Skin of body (tissue), 3 donors: ENCODE measurements at places on chromosomes 1 and 21.
A peak's percentile ranks its signal among the peaks of the same experiment; 100 is the strongest.

DNA sequence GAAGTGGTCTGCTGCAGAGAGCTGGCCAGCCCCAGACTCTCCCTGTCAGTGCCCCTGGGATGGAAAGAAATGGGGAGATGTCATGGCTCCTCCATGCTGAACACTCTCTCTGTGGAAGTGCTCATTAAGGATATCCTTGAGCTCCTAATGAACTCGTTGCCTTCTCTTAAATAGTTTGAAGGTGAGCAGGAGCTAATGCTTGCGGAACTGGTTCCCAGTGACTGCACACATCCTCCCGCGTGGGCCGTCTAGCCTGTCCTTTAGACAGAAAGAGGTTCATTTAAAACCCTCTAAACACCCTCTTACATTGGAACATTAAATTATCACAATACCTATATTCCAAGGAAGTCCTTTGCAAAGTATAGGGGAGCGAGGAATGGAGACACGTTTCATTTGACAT lies 5.9 kb upstream of the WDR64 start:
- DNase-seq, result no peak

GRCh38 chr1:168180148-168180524 lies 1.4 kb downstream of the TIPRL start:
- no peak for DNase-seq

DNA sequence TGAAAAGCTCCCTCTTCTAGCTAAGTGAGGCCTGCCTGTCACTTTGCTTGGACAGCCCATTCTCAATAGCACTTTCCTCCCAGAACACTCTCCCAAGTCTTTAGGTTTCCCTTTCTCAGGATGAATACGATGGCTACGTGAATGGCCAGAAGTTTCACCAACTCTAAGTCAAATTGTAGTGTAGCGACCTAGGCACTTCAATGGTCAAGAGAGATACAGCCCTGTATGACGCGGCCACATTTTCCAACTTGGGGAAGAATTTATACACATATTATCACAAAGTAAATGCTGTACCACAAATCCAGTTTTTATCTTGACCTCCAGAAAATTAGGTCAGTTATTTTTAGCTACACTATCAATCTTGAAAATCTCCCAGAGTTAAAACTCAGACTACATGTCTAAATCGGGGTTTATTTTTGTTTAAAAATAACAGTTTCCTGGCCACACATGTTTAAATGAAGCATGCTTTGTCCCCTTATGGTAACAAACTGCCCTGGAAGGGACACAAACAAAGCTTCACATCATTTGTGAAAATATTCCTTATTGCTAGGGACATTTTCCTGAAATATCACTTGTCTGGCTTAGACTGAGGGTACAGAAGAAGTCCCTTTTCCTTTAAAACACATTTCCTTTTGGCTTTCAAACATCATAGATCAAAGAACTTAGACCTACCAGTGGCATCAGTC lies 192.6 kb downstream of the GABPA start:
- DNase-seq, result no peak

DNA sequence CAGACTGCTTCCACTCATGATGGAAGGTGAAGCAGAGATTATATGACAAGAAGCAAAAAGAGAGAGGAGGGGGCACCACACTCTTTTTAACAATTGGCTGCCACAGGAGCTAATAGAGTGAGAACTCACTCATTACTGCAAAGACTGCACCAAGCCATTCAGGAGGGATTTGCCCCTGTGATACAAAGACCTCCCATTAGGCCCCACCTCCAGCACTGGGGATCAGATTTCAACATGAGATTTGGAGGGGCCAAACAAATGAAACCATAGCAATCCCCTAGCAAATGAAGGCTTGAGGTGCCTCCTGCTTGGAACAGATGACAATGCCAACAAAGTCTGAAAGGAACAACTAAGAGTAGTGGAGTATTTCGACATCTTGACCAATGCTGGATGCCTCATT lies 122.5 kb upstream of the COA6 start:
- DNase-seq, result no peak

- DNase-seq, result no peak
These were observed 95.9 kb downstream of the RASAL2 start for GRCh38 chr1:178189814-178190213.

- no peak for DNase-seq
These were observed 42.8 kb downstream of the GFI1 start for GRCh38 chr1:92443893-92444292.

GRCh38 chr1:192512426-192513162 lies 63.0 kb upstream of the RGS1 start:
- no peak for DNase-seq

GRCh38 chr1:30753660-30754123 lies 3.9 kb downstream of the LAPTM5 start:
- DNase-seq, result no peak

DNA sequence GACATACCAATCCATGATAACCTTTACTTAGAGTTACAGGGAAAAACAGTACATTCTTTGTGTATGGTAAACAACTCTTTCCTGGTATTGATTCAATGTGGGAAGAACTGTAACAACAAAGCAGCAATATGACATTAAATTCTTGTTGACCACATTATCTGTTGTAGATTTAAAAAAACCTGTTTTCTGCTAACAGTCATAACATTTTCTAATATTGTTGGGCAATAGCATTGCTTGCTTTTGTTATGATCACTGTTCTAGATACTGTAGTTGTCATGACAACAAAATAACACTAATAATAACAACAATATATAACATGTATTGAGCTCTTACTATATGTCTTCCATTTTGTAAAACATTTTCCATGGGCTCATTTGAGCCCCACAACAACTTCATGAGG lies 54.2 kb downstream of the PDE4B start:
- DNase-seq, result no peak

GRCh38 chr1:104266612-104267011 lies 516.9 kb downstream of the AMY1C start:
- DNase-seq, result no peak

DNA sequence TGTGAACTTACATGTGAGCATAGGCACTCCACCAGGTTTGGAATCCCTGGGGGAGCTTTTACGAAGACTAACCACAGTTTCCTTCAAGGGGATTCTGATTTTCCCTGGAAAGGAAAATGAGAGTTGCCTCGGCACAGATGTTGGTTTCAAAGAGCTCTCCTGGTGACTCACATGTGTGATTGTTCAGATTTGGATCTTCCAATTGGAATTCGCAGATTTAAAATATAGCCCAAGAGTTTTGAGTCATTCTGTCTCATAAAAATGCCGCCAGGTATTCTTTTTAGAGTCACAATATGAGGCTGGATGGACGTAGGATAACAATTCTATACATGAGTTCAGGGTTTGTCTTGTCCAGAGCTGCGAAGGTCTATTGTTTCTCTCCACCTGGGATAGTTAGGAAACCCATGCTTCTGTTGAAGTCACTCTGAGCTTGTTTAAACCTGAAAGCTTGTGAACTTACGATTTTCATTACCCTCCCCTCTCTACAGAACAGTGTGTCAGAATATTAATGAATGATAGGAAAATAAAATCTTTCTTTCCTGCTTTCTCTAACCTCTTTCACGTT lies 64.9 kb downstream of the TGFB2 start:
- no peak for DNase-seq

- DNase-seq, result peak; percentile 89
These were observed 20.6 kb upstream of the TBX15 start for GRCh38 chr1:119008483-119009311.

GRCh38 chr1:62024690-62025089 lies 170.0 kb upstream of the L1TD1 start:
- DNase-seq, result no peak

DNA sequence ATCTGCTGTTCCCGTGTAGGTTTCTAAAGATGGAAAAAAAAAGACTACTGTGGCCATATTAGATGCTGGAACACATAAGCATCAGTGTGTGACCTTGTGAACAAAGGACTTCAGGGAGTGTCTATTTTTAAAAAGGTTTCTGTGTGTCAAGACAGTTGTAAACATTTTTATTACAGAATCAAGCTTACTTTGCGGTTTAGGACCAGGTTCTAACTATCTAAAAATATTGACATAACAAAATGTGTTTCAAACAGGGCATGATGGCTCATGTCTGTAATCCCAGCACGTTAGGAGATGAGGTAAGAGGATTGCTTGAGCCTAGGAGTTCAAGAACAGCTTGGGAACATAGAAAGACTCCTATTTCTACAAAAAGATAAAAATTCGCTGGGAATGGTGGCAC lies 7.1 kb upstream of the DDI2 start:
- DNase-seq, result no peak

- peak; percentile 69 for DNase-seq
These were observed 20.9 kb upstream of the TARBP1 start for GRCh38 chr1:234499943-234500245.

DNA sequence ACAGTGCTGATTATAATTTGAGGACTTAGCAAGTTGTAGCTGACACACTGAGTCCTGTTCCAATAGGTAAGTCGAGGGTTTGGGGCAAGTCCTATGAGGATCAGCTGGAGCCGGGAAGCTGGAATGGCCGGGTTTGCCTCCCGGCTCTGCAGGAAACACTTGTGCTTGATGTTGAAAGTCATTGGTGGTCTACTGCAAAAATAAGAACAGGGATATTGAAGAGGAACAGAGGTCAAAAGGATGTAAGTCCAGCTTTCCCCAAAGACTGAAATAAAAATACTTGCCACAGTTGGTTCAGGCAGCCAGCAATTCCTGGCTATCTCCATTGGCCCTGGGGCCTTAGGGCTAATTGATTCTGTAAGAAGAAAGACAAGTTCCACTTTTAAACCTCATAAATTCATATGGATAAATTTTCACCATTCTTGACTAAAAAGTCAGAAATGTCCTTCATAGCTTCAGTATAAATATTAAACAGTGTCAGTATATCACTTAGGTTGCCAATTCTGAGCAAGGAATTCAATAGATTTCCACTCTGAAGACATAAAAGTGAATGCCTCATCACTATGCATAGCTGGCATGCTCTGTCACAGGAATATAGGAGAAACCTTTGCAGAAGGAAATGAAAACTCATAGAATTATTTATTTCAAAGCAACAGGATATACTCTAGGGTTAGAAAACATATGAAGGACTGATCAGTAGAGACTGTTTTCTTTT lies 165.2 kb downstream of the AK5 start:
- no peak for DNase-seq

- DNase-seq, result no peak
These were observed 31.4 kb downstream of the LACTBL1 start for GRCh38 chr1:22941257-22941656.

DNA sequence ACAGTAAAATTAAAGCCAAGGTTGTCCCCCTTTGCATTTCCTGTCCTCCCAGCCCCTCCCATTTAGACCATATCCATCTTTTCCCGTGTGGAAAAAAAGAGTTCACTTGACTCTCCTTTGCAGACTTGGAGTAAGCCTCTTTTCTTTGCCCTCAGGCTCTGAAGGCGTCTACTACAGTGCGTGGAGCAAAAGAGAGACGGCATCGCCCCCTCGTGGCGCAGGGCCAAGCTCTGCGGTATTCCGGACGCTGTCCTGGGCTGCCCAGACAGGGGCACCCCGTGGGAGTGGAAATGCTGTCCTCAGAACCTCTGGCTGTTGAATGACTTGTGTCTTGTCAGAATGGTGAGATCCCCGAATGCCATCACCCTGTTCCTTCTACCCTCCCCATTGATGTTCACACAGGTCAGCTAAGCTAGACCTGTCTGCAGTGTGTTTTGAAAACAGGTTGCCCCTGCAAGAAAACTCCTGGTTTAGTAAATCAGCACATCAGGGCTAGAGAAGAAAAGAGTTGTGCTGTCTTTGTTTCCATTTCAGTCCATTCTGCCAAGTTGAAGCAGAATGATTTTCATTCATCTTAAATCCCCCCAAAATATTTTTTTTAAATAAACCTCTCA lies 12.3 kb upstream of the GJA8 start:
- no peak for DNase-seq

DNA sequence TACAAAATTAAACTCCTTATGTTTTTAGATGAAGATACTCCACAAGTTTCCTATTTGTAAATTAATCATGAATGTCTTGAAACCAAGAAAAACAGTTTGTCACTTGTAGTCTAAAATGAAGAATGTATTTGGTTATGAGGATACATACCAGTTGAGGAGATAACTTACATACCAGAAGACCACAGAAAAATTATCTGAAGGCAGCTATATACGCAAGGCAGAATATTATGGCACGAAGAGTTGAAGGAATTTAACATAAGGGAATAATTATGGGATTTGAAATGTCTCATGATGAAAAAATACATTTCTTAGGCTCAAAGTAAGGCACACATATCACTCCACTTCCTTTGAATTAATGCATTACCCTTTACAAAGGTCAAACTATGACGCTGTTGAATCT lies 73.3 kb downstream of the IFI44 start:
- DNase-seq, result no peak

GRCh38 chr1:2547210-2548067 lies 8.7 kb upstream of the TNFRSF14 start:
- no peak for DNase-seq

- no peak for DNase-seq
These were observed 2.0 kb downstream of the RCSD1 start for GRCh38 chr1:167631936-167632614.

DNA sequence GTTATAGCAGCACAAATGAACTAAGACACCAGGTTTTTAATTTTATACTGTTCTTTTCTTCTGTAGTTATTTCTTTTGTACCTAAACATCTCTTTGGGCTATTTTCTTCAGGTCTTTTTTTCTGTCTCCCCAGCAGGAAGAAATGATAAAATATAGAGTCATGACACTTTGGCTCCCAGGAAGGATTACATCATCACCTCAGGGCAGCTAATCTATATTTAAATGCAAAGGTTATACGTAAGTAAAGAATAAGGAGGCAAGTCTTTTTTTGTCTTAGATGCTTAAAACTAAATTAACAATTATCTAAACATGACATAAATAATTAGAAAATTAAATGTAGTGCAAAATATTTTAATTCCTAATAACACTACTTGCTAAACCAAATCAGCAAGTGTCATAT lies 57.0 kb downstream of the WARS2 start:
- DNase-seq, result no peak

GRCh38 chr1:53949023-53949990 lies 3.2 kb downstream of the LRRC42 start:
- peak; percentile 1 for DNase-seq

DNA sequence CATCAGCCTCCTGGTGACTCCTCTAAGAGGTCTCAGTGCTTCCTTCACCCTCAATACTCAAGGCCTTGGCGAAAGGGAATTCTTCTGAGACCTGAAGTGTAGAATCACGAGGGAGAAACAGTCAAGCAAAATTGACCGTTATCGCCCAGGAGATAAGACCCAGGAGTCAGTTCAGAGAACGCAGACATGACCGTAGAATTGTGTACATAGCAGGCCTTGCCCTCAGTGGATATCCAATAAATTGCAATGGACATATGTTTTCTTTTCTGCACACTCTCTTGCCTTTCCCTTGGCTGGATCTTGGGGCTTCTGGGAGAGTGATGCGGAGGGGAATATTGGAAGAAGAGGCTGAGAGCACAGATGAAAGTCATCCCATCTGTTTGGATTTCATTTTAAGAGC lies 15.7 kb upstream of the ETS2 start:
- no peak for DNase-seq

- no peak for DNase-seq
These were observed 2.8 kb downstream of the PIGV start for GRCh38 chr1:26790551-26790953.

- no peak for DNase-seq
These were observed 27.3 kb upstream of the THEM4 start for GRCh38 chr1:151936653-151937052.
